Pancreas (tissue), 10 donors: ENCODE measurements at places on chromosomes 12 and 14.

- no peak for DNase-seq
Observed at GRCh38 chr12:105986779-105987684, 151.7 kb downstream of the NUAK1 start.

DNA sequence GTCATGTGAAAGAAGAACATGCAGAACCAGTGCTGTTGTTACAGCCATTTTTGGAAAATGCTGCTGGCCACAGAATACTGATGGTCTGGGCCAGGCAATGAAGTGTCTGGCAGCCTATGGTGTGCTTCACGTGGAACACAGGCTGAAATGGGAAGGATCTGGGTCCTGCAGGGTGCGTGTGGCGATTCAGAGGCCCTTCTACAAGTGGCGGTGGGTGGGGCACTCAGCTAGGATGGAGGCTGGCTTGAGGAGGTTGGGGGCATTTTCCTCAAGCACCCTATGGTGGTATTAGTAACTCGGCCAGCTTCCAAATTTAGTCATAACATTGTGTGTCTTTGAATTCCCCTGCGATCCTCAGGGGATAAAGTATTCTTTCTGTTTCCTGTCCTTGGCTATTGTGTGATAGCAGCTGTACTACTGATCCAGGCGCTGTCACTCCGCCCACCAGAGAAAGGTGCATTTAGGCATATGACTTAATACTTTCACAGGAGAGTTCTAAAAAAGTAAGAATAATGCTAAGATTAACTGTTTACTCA lies 9.2 kb upstream of the RAD52 start:
- DNase-seq: no peak

DNA sequence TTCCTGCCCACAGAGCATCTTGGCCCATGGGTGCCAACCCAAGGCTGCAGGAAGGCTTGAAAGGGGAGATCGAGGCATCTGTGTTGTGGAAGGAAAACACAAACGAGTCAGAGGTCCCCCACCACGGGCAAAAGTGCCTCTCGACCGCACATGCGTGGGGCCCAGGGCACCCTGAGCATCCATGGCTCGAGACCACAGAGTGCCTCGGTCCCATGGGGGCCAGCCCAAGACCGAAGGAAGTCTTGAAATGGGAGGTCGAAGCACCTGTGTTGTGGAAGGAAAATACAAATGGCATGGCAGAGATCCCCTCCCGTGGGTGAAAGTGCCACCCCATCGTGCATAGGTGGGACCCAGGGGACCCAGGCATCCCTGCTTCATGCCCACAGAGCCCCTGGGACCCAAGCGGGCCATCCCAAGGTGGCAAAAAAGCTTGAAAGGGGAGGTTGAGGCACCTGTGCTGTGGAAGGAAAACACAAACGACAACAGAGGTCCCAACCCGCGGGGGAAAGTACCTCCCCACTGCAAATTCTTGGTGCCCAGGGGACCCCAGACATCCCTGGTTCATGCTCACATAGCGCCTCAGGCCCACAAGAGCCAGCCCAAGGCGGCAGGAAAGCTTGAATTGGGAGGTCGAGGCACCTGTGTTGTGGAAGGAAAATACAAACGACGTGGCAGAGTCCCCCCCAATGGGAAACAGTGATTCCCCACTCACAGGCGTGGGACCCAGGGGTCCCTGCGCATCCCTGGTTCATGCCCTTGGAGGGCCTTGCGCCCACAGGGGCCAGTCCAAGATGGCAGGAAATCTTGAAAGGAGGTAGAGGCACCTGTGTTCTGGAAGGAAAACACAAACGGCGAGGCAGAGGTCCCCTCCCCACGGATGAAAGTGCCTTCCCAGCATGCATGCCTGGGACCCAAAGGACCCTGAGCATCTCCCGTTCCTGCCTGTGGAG lies 373.0 kb downstream of the ALG10 start:
- peak; percentile 1 for DNase-seq

GRCh38 chr12:100706033-100706432 lies 88.5 kb upstream of the ANO4 start:
- DNase-seq: no peak

DNA sequence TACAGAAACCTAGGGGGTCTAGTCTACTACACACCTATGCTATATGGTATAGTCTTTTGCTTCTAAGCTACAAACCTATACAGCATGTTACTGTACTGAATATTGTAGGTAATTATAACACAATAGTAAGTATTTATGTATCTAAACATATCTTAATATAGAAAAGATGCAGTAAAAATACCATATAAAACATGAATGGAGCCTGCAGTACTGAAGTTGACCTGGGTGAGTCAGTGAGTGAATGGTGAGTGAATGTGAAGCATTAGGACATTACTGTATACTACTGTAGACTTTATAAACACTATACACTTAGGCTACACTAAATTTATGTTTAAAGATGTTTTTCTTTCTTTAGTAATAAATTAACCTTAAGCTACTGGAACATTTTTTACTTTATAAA lies 13.1 kb upstream of the ABCD2 start:
- no peak for DNase-seq

- DNase-seq: no peak
Observed at GRCh38 chr14:55508676-55509075, 68.3 kb upstream of the TBPL2 start.

GRCh38 chr12:59250766-59251165 lies 330.5 kb upstream of the LRIG3 start:
- DNase-seq: no peak

DNA sequence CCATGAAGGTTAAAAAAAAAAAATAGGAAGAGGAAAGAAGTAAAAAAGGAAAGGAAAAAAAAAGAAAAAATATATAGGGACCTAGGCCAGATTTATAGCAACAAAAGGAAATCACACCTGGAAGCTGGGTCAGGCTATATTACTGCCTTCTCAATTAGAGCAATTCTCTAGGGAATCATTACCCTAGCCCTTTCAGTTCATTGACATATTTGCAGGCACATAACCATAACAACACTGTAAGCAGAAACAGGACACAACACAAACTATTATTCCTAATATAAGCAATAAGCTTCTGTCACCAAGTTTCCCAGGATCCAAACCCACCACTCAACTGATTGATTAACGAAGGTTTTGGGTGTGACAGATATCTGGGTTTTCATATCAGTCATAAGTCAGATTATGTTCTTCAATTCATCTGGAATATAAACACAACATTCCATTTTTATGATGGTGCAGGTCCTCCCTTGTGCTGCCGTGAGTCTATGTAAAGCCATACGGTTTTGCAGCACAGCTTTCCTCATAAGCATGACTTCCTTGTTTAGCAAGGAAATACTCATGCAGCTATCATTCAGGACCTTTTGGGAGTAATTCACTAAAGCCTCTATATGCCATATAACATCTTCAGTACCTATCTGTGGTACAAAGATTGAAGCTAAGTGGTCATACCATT lies 4.2 kb downstream of the PCNX4 start:
- DNase-seq: no peak

DNA sequence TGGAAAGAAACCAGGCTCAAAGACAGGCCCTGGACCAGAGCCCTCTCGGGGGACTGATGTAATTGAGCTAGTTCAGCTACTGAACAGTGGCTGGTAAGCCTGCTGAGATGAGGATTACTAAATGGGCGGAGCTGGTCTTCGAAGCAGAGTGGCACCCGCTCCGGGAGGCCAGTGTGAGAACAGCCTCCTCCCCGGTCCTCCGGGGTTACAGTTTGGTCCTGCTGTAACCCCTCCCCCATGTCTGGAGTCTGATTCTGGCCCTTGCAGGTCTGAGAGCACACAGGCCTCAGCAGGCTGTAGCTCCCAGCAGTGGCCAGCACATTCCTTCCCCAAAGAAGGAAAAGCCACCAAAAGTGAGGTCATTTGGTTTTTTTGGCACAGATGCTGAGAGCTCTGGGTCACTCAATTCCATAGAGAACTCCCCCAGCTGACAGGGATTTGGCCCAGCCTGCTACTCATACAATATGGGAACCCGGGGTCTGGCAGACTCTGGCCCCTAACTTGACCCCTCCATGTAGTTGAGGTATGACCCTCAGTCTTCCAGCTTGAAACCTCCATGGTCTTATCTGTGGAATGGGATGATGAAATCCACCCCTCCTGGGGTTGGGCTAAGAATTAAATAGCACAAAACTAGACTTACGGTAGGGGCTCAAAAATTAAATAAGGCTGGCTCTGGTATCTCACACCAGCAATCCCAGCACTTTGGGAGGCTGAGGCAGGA lies 39.0 kb downstream of the ACTN1 start:
- peak; percentile 81 for DNase-seq
